Colonic mucosa (tissue), 4 donors: ENCODE measurements at places on chromosomes 7 and 10.

DNA sequence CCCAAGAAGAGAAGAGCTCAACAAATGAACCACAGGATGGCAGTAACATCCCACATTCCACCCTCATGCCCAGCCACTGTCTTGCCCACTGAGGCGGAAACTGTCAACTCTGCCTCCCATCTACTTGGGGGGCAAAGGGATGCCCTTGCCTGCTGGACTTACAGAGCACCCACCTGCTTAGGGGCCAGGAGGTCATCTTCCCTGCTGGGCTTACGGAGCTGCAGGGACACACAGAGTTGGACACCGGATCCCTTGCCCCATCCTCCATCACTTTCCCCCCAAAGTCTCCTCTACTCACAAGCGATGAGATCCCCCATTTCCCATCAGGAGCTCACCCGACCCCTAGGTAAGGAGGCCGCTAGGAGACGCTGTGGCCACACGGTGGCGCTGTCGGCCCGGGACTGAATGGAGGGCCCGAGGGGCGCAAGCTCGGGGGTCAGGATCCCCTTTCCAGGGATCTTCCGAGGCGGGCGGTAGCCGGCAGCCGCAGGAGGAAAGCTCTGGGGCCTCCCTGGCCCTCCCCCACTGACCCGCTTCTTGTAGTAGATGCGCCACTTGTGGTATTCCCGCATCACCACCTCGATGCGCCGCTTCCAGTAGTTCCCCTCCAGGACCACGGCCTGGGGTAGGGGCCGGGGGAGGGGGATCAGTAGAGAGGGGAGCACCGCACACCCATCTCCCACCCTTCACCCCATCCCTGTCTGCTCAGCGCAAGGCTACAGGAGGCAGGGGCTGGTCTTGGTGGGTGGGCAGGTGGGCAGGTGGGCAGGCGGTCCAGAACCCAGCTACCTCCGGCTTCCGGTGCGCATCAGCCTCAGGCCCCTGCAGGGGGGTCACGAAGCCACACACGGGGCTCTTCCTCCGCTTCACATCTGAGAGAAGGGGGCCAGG, 17.3 kb downstream of the MLXIPL start:
- DNase-seq, result peak; percentile 61
- no peaks in the 10 kb centered on the region for H3K36me3 ChIP-seq
- no peak overlapping the region for H3K4me3 ChIP-seq
- H3K4me1 ChIP-seq, result no peaks in the 10 kb centered on the region
- no peak overlapping the region for H3K27ac ChIP-seq

DNA sequence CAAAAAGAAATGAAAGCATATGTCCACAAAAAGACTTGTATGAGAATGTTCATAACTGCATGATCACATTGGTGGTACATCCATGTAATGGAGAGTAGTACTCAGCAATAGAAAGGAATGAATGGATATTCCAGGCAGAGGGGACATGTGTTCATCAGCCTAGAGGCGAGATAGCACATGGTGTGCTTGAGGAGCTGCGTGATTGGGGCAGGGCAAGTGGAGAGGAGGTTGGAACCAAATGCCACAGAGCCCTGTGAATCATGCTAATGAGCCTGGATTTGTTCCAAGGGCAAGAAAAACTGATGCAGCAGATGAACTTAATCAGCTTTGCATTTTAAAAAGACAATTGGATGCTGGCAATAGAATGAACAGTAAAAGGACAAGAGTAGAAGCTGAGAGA, 73.3 kb downstream of the C10orf90 start:
- H3K27ac ChIP-seq, result no peak overlapping the region
- H3K4me1 ChIP-seq, result no peaks in the 10 kb centered on the region
- DNase-seq, result no peak
- H3K36me3 ChIP-seq, result no peaks in the 10 kb centered on the region
- no peak overlapping the region for H3K4me3 ChIP-seq

GRCh38 chr7:12578930-12579640, 8.6 kb downstream of the SCIN start:
- no peak overlapping the region for H3K27ac ChIP-seq
- no peaks in the 10 kb centered on the region for H3K4me1 ChIP-seq
- DNase-seq, result no peak
- H3K27me3 ChIP-seq, result no peaks in the 10 kb centered on the region

- H3K36me3 ChIP-seq, result no peaks in the 10 kb centered on the region
- no peak overlapping the region for H3K4me3 ChIP-seq
- no peak overlapping the region for H3K27ac ChIP-seq
- DNase-seq, result no peak
- no peaks in the 10 kb centered on the region for H3K4me1 ChIP-seq
These were observed 17.2 kb downstream of the VSTM2A start for GRCh38 chr7:54559401-54559800.

DNA sequence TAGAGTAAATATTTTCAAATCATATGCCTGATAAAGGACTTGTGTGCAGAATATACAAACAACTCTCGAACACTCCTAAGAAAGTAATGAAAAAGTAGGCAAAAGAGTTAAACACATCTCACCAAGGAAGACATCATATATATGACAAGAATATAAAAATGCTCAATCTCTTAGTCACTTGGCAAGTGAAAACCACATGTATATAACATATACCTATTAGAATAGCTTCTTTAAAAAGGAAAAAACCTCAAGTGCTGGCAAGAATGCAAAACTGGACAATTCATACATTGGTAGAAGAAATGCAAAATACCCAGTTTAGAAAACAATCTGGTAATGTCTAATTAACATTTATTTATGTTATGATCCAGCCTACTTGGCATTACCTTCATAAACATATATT, 146.6 kb upstream of the DGKB start:
- H3K4me1 ChIP-seq, result no peaks in the 10 kb centered on the region
- no peaks in the 10 kb centered on the region for H3K27me3 ChIP-seq
- no peaks in the 10 kb centered on the region for H3K36me3 ChIP-seq
- no peak overlapping the region for H3K4me3 ChIP-seq
- H3K27ac ChIP-seq, result no peak overlapping the region
- DNase-seq, result no peak

- H3K4me3 ChIP-seq, result no peak overlapping the region
- DNase-seq, result peak; percentile 53
These were observed 21.3 kb downstream of the CALML3 start for GRCh38 chr10:5545778-5546710.

GRCh38 chr10:102408728-102409603, 9.6 kb downstream of the PSD start:
- H3K27me3 ChIP-seq, result peaks cover 23% of the 10 kb centered on the region
- DNase-seq, result no peak
- no peaks in the 10 kb centered on the region for H3K36me3 ChIP-seq
- no peaks in the 10 kb centered on the region for H3K4me1 ChIP-seq
- H3K4me3 ChIP-seq, result peak overlapping the region; percentile 21
